ENCODE measurements at places on chromosomes 13 and 19.

GRCh38 chr13:78600280-78600883 is 3.0 kb downstream of the POU4F1 start:
- DNase-seq = no peak

- DNase-seq = no peak
Measured at GRCh38 chr13:52130641-52131040, 1.8 kb upstream of the NEK5 start.

GRCh38 chr13:65917731-65918130 is 1312.4 kb downstream of the PCDH9 start:
- DNase-seq = no peak

GRCh38 chr19:17347877-17348276 is 10.5 kb downstream of the GTPBP3 start:
- DNase-seq = no peak

DNA sequence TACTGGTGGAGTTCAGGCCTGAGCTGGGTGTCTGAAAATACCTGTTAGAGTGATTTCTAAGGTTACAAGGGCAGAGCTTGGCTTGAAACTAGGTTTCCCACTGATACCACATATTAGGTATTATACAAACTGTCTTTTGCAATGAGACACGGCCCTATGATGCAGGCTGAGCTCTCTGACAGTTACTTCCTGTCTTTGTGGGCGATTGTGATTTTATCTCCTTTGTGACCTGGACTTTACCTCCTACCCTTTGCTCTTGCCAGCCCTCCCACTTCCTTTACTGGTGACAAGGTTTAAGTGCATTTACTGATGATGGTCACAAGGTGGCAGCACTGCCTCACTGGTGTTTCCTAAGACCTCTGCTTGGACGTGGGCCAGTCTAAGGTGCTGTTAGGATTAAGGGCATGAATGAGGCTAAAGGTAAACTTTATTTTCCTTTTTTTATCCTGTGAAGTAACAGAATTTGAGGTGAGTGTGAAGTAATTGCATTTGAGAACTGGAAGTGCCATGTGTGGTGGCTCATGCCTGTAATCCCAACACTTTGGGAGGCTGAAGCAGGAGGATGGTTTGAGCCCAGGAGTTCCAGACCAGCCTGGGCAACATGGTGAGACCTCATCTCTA is 7.7 kb upstream of the CXCL17 start:
- DNase-seq = peak; percentile 51

- no peak for DNase-seq
Measured at GRCh38 chr13:91078093-91078679, 269.3 kb upstream of the MIR17HG start.

- no peak for DNase-seq
Measured at GRCh38 chr19:30679153-30679702, 307.0 kb downstream of the ZNF536 start.

DNA sequence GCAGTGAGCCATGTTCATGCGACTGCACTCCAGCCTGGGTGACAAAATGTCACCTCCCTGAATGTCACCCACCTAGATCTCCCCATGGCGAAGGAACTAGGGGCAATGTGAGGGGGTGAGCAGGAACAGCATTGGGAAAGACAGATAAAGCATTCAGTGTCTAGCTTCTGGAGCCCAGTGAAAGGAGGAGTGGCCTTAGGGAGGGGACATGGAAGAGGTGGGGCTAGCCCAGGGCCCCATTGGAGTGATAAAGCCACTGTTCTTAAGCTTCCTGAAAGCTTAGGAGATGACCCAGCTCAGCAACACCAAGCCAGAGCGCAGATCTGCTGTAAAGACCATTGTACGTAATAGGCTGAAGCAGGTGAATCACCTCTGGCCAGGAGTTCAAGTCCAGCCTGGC is 13.0 kb upstream of the KCNN1 start:
- DNase-seq = no peak

GRCh38 chr19:2888731-2889224 is 11.9 kb upstream of the ZNF57 start:
- peak; percentile 33 for DNase-seq

- DNase-seq = no peak
Measured at GRCh38 chr19:52244021-52244420, 25.4 kb upstream of the ZNF766 start.

- DNase-seq = no peak
Measured at GRCh38 chr13:97464561-97464960, 30.6 kb downstream of the RAP2A start.
